ENCODE measurements at places on chromosomes 2 and 18.

- no peak for DNase-seq
Observed at GRCh38 chr2:18475884-18476283, 84.6 kb downstream of the RDH14 start.

- no peak for DNase-seq
Observed at GRCh38 chr2:209636076-209636475, 135.6 kb upstream of the UNC80 start.

GRCh38 chr18:42340423-42341009 is 385.5 kb downstream of the PIK3C3 start:
- DNase-seq = no peak

DNA sequence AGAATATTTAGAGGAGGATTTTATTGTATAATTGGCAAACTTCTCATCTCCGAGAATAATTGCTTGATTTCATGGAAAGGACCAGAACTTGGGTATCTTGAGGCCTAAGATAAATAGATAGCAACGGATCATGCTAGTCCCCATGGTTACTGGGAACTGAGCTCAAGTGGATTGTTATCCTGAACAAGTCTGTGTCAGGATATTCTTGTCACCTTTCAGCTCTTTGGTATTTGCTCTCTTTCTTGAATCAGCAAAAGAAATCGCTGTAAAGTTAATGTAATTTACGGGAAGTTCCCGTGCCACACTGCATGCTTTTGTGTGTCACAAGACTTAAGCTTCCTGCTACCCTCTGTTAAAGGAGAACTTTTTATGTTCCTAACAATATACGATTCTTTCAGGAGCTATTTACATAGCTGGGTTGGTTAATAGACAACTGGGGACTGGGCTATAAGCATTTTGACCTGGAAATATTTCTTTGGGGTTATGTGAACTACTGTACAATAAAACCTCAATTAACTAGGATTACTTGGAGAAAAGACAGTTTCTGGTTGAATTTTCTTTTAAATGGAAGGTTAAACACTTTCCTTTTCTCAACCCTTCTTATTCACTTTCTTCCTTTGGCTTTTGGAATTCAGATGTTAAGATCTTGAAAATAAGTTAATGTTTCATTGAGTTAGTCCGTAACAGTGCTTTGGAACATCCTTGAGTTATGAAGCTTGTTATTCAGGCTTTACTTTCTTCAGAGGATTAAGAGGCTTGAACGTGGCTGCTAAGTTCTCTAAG is 151.2 kb downstream of the FMNL2 start:
- no peak for DNase-seq

- DNase-seq = no peak
Observed at GRCh38 chr2:219175928-219176817, 552 bp downstream of the CNPPD1 start.

DNA sequence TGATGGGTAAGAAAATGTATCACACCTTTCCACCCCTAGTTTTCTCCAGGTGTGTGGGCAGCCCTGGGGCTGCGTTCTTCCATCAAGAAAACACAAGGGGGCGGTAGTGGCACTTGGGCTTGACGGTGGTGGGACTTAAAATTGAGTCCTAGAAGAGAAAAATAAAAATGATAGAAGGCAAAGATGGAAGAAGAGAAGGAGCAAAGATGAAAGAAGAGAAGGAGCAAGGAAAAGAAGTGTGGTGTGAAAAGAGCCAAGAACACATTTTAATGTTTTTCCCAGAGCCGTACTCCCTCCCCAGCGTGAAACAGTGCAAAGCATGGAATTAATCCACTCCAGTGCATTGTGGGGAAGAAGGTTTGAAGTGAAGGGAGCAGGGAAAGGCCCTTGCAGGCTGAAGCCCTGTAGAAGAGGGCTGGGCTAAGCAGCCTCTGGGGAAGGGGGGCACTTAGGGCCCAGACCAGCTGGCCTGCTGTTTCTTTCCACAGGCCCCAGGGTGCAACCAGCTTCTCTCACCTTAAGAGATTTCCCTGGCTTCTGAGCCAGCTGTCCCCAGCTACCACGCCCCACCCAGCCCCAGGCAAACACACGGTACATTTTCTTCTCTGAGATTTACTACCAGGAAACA is 256.8 kb downstream of the RNF152 start:
- DNase-seq = no peak

GRCh38 chr2:234457421-234457820 is 39.5 kb downstream of the ARL4C start:
- no peak for DNase-seq

GRCh38 chr18:49934457-49934856 is 121.1 kb upstream of the ACAA2 start:
- no peak for DNase-seq

DNA sequence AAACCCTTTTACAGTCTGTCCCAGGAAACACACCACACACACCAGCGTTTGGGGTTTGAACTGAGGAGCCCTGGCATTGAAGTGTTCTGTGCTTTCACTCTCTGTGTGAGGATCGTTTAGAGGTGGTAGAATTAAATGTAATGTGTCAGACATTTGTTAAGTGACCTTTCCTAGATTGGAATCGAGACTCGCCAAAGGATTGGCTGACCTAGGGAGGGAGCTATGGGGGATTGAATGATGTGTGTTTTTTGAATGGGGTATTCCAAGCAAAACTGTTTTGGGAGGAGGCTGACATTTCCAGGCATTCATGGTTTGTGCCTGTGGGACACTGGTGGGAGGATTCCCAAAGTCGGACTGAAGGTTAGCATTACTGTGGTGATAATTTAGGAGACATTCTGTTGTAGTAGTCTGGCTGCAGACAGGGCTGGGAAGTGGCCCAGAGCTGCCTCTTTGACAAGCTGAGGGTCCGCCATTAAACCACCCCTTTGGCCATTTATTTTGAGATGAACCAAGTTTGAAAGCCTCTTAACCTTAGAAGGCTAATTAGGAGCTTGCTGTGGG is 1.7 kb downstream of the MYO1B start:
- no peak for DNase-seq

- DNase-seq = no peak
Observed at GRCh38 chr2:164114937-164115336, 379.1 kb upstream of the FIGN start.

DNA sequence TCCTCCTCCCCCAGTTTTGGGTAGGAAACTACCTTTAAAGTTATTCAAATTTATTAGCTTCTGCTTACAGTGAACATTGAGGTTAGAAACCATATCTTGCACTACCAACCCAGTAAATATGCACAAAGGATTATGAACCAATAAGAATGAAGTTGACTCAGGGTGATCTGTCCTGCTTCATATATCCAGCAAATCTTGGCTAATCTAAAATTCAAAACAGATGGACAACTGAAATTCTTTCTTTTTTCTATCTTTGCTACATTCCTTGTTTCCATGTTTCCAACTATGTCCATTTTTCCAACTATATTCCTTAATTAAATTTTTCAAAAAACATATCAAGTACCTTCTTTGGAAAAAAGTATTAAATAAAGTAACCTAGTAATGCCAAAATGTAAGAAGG is 149.3 kb downstream of the FAM124B start:
- DNase-seq = no peak

DNA sequence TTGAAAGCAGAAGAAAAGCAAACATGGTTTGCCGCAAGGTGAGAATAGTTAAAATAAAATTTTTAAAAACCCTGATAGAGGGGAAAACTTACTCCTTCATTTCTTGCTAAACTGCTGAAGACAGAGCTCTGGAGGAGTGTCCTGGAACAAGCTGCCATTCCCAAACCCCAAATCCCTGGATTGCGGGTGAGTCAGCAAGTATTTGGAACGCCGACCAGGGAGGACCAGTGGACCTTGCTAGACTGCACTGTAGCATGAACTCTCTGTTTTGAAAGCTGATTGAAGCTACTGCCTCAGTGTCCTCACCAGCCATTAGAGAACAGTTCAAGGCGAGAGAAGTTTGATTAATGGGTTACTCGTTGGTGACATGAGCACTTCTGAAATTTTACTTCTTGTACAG is 99.4 kb upstream of the RASGRP3 start:
- no peak for DNase-seq

DNA sequence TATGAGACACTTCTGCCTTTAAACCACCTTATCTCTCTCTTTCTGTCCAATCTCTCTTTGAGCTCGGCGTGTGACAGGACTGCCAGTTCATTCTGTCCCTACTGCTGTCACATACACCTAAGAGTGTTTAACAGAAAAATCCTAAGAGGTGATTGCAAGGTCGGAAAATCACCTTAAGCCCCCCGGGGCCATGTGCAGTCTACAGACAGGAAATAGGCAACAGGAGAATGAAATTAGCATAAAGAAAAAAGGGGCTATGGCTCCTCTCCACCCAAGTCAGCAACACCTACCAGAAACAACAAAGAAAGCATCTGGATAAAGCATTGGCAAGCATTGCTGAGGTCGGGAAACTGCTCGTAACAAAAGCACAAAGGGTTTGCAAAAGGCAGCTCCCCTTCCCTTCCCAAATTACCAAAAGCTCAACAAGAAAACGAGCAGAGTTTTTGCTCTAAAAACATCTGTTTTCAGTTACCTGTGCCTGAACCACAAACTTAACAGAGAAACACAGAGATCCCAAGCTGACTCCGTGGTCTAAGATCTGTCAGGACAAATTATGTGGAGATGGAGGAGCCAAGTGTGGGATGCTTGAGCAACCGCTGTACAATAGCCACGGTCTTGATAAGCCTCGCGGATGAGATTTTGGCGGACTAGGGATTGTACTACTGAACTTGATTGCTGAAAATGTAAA is 30.4 kb downstream of the ANKRD44 start:
- DNase-seq = no peak

GRCh38 chr18:59101830-59102414 is 37.8 kb upstream of the SEC11C start:
- DNase-seq = no peak

DNA sequence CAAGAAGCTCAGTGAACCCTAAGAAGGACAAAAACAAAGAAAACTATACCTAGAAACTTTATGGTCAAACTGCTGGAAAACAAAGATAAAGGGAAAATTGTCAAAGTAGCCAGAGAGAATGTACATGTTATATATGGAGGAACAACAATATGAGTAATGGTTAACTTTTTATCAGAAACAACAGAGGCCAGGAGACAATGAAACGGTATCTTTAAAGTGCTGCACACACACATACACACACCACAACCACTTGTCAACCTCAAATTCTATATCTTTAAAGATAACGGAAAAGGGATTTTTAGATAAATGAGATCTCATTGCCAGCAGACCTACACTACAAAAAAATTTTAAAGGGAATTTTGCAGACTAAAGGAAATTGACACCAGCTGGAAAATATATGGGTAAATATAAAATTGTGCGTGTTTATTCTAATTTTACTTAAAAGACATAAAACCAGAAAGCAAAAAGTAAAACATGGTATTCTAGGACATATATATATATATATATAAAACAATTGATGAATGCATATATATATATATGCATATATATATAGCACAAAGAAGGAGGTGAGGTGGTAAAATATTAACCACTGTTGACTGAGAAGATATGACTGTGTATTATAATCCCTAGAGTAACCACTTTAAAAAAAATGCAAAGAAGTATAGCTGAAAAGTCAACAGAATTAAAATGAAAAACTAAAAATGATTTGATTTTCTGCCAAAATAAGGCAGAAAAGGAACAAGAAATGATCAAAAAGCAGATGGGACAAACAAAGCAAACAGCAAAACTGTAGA is 172.0 kb downstream of the SRBD1 start:
- DNase-seq = no peak

- DNase-seq = no peak
Observed at GRCh38 chr2:47785986-47786385, 3.0 kb downstream of the MSH6 start.

DNA sequence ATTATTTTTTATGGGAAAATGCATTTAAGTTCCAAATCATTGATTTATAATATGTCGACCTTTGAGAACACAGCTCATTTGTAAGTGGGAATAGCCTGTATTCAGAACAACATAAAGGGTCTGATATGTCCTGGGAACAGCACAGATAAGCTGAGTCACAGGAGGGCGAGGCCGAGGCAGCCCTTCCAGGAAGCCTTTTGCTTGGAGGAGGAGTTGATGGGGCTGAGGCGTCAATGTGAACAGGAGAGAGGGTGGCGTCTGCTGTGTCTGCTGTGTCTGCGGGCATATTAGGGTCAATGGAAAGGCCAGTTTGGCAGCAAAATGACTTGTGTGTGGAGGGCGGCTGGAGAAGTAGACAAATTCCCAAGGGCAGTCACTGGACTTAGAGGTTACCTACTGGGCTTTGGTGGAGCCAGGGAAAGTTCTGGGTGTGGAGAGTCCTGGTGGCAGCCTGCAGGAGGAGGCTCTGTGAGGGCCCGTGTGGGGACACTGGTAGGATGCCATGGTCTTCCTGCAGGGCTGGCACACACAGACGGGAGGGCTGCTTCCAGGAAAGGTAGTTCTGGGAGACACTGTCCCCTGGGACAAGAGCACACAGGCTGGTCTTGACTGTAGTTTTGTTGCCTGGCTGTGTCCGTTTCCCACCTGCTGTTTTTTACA is 128.1 kb downstream of the GLI2 start:
- no peak for DNase-seq

GRCh38 chr18:73549236-73549635 is 598.4 kb downstream of the FBXO15 start:
- no peak for DNase-seq

DNA sequence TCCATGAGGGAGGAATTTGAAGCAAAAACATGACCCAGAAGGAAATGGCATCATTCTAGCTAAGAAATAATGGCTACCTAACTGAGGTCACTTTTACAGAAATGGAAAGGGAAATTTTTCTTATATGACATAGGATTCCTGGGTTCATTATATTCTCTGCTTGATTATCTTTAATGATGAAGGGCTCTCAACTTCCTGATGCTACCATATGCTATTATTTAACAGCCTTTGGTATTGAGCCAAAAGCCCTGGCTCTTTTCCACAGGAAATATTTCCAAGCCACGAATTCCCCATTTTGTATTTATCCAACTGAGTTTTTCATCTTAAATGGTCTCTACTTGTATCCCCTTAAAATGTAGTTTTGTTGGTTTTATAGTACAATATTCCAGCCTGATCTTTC is 63.2 kb upstream of the NPAS2 start:
- DNase-seq = no peak

DNA sequence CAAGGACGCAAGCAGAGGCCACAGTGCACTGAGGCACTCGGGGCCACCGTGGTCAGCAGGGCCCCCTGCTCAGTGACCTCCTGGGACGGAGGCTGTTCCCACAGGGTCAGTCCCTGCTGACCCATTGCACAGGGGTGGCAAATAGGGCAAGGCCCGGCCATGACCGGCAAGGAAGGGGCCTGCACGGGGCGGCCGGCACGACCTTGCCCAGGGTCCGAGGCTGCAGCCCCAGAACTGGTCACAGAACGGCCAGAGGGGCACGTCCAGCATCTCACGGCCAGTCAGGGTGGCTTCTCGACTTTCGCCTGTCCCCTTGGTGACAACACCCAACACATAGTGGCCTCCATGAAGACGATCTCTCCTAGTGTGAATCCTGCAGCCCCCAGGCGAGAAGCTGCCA is 27.6 kb upstream of the OTOS start:
- no peak for DNase-seq
